Stimulated activated CD8-positive, alpha-beta memory T cell treated with anti-CD3 and anti-CD28 coated beads, Interleukin-4, amount 100 ng/mL, for 1 hour (primary cell): ENCODE measurements at places on chromosomes 13 and 19.
A peak's percentile ranks its signal among the peaks of the same experiment; 100 is the strongest.

DNA sequence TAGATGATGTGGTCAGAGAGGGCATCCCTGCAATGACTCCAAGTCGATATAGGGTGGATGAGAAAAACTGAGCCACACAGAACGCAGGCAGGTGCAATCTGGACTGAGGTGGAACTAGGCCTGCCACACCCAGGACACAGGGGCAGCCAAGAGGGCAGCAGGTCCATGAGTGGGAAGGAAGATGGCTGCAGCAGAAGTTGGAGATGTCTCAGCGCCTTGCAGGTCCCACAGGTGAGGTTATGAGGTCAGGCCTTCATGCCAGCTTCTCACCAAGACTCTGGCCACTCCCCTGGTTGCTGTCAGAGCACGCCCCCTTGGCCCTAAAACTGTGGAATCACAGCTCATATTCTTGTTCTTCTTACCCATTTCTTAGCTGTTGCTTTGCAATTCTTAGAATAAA lies 147.7 kb upstream of the VSTM2B start:
- DNase-seq = no peak

- no peak for DNase-seq
These were observed 61.4 kb downstream of the SLC10A2 start for GRCh38 chr13:103004661-103005345.

GRCh38 chr13:36685927-36686326 lies 12.1 kb downstream of the SERTM1 start:
- DNase-seq = no peak

DNA sequence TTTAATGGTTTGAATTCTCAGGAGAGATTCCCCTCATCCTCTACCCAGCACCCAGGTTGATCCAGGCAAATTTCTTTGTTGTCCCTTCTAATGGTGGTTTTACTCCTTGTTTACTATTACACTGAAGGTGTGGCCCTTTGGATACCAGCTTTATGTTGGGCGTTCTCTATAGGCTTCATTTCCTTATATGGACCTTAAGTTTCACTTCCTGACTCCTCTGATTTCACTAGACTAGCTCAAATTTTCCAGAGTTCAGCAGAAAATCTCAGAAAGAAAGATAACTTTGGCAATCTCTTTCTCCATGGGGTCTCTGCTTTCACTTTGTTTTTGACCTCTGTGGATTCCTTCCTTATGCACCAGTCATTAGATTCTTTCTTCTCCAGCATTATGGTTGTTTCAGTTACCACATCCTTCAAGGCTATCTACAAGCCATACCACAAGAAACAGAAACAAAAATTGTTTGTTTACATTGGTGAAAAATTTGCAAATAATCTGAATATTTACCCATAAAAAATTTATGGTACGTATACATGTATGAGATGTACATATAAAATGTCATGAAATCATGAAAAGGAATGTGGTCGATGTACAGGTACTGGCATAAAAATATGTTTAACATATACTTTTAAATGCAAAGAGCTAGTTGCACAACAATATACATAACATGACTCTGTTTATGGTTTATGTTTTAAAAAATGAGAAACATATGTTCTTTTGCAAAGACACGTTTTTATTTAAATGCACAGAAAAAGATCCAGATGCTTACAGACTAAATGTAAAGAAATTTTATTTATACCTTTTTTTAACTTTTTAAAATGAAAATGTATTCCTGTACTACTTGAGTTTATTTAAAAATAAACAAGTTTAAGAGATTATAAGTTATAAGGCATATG lies 212.6 kb downstream of the LACC1 start:
- DNase-seq = no peak

- DNase-seq = no peak
These were observed 95.8 kb downstream of the MBNL2 start for GRCh38 chr13:97317933-97318332.

- no peak for DNase-seq
These were observed 128.3 kb downstream of the URI1 start for GRCh38 chr19:30070198-30070967.

DNA sequence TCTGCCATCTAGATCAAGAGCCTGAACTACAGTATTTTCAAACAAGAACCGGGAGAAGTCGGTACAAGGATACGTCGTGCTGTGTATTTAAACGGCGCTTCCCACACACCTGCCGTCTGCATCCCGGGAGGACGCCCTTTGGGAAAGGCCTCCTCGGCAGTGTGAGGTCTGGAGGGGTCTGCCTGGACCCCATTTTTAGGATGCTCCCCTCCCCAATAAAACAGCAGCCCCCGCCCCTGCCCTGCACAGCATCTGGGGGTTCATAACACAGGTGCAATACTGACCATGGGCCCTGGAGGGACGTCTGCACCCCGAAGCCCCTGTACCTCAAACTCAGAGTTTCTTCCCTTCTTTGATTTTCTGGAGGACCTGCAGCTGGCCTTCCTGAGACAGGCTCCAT lies 4.1 kb upstream of the C13orf46 start:
- DNase-seq = no peak

- no peak for DNase-seq
These were observed 39.7 kb upstream of the IGSF23 start for GRCh38 chr19:44573627-44574026.

DNA sequence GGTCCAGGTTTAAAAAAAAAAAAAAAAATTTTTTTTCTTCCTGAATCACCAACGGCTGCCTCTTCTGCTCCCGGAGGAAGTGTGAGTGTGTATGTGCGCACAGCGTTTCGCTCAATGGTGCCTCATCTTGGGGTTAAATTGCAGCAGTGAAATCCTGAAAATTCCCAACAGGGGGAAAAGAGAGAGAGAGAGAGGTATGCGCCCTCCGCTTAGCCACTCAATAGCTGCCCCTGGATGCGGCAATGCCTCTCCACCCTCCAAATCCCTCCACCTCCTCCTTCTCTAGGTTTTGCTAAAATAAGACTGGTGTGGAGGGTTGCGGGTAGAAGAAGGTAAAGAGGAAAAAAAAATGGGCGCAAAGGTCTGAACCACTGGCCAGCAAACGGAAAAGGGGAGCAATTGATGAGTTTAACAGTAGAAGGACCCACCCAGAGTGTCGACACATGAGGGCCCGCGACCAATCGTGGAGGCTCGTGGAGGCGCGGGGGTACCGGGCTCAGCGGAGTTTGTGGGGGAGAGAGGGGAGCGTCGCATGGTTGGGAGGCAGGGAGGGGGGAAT lies 853 bp upstream of the CACNA1A start:
- DNase-seq = no peak

GRCh38 chr13:74024314-74024713 lies 109.9 kb downstream of the KLF12 start:
- DNase-seq = no peak

DNA sequence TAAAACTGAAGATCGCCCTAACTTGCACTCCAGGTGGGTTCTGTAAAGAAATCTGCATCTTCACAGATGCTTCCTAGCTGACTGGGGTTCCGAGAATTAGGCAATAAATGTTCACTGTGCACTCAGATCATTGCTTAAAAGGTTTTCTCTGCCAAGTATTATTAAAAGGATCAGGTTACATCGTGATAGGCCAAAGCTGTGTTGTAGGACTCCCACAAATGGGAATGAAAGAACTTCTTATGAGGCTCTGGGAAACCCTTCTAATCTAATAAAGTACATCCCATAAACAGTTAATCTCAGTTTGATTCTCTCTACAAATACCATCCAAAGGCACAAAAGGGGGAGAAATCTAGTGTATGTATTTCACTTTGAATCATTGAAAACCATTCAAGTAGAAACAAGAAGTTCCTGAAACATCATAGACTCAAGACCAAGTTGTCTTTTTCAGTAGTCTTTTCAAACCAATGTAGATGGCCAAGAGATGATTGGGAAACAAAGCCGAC lies 7.1 kb upstream of the POU4F1 start:
- DNase-seq = no peak

GRCh38 chr13:24672141-24673132 lies 7.8 kb upstream of the ATP12A start:
- DNase-seq = no peak

DNA sequence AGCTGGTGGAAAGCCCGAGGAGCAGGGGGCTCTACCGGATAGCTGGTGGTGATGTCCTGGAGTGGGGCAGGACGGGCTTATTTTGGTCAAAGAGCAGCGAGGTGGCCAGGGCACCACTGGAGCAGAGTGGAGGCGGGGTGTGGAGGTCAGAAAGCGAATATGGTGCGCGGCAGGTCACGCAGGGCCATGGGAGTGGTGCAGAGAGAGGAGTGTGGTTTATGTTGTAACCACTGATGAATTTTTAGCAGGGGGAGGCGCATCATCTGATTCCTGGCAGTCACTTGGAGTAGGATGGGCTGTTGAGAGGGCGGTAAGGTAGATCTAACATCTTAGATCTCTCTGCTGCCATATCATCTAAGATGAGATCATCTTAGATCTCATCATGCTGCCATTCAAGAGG lies 1.4 kb upstream of the ZNF414 start:
- DNase-seq = peak; percentile 26

DNA sequence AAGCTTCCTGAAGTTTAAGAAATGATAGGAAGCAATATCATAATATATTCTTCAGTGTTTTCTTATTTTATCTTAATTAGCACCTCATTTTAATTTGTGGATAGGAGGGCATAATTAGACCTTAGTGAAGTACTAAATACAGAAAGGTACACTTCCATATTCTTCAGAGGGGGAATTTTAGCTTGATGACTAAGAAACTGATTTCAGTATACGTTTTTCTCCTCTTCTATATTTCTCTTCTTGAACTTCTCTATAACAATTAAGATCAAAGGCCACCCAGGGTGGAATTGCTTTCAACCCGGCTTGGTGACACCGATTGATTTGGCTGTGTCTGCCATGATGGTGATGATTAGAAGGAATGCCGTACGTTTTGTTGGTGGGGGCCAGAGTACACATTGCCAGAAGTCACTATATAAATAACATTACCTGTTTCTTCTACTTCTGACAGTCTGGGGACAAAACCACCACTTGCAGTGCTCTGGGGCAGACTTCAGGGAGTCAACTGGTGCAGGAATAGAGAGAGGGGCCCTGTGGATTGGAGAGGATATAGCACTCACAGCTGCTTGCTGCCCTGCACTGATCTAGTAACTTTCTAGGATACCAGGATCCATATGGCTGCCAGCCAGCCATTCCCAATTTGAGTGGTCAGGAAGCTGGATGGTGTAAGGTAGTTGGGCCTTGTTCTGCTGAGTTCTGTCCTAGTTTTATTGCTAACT lies 73.8 kb downstream of the SPATA13 start:
- no peak for DNase-seq

GRCh38 chr19:47099576-47100050 lies 14.0 kb downstream of the ZC3H4 start:
- no peak for DNase-seq

- no peak for DNase-seq
These were observed 18.5 kb downstream of the RFXAP start for GRCh38 chr13:36837354-36838092.

GRCh38 chr19:56712611-56713276 lies 41.2 kb upstream of the ZNF835 start:
- DNase-seq = no peak

GRCh38 chr19:57978586-57979289 lies 4.4 kb upstream of the C19orf18 start:
- no peak for DNase-seq

DNA sequence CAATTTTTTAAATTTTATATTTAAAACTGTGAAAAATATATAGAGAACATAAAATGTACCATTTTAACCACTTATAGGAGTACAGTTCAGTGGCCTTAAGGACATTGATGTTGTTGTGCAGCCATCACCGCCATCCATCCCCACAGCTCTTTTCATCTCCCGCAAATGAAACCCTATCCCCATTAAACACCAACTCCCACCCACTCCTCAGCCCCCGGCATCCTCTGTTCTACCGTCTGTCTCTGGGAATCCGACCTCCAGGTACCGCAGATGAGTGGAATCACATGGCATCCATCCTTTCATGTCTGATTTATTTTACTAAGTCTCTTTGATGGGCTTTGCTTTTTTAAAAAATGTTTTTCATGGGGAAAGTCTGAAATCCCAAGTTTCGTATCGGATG lies 23.8 kb upstream of the SMIM17 start:
- no peak for DNase-seq

DNA sequence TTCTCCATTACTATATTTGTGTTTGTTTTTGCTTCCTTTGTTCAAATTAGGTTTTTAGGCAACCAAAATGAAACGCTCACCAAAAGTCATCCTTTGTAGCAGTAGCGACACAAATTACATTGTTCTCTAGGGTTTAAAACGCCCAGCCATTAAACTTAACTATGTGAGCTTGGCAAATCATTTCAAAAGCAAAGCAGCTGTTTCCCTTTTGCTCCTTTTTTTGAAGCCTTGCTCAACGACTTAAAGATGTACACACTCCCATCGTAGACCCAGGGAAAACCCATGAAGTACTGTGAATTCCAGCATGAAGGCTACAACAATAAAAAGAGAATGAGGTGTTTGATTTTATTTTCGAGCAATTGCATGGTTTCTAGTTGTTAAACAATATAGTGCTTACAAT lies 106.7 kb downstream of the RAP2A start:
- no peak for DNase-seq

GRCh38 chr19:39408392-39409207 lies 2.0 kb downstream of the ZFP36 start:
- no peak for DNase-seq

GRCh38 chr13:86653009-86653408 lies 853.8 kb upstream of the SLITRK6 start:
- no peak for DNase-seq

DNA sequence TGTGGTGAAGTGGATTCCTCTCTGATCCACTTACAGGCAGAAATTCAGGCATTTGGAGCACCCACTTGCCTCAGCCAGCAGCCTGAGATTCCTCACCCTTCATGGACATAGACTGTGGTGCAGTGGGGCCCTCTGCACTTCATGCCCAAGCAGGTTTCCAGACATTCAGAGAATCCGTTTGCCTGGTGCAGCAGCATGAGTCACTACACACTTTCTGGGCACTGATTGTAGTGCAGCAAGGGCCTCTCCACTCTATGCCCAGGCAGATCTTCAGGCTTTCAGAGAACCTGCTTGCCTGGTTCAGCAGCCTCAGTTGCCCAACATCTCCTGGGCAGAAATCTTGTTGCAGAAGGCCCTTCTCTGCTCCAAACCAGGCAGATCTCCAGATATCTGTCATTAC lies 920.9 kb downstream of the SLITRK5 start:
- no peak for DNase-seq

DNA sequence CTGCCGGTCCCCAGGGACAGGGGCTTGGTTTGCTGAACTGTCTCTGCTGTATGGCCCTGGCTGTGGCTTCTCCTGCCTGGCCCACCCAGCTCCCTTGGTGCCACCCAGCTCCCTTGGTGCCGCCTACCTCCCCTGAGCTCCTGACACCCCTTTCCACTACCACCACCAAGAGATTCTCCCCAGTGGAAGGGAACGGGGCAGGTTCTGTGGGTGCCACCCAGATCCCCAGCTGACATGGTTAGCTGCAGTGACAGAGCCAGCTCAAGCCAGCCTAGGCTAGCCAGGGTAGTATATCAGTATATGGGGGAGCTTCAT lies 28.5 kb upstream of the POP4 start:
- no peak for DNase-seq

DNA sequence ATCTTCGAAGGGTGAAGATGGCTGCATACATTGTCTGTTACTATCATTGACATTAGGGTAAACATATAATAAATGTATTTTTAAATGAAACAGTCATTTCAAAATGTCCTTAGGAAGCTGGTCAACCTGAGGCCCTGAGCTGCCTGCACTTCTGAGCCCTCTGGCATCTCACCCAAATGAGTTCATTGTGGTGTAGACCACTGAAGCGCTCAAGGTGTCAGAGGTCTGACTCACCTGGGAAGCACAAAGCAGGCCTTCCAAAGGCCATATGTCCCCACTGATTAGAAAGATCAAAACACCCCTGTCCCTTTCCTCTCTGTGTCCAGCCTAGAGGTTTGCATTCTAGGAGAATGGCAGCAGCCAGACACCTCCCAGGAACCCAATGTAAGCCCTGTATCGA lies 59.6 kb downstream of the COL4A2 start:
- no peak for DNase-seq

GRCh38 chr13:48230541-48230940 lies 2.5 kb upstream of the ITM2B start:
- no peak for DNase-seq
